ENCODE measurements at places on chromosomes 5 and 9.

DNA sequence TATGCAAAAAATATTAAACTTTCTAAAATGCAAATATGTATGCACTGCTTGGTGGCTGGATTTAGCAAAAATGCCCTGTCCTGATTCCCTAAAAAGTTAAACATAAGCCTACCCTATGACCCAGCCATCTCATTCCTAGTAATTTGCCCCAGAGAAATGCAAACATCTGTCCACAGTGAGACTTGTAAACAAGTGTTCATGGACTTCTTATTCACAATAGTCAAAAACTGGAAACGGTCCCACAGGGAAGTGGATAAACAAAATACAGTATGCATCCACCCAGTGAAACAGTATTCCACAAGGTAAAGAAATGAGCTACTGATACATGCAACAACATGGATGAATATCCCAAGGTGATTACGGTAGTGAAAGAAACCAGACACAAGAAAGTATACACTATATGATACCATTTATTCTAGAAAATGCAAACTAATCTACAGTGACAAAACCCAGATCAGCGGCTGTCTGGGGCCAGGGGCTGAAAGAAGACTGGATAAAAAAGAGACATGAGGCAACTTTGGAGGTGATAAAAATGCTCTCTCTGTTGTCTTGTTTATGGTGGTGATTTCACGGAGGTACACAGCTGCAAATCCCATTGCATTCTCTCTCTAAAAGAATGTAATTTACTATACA, 277.3 kb downstream of the GLIS3 start:
- no peak for DNase-seq

GRCh38 chr5:177509381-177509951, at the start of gene DOK3:
Gene DOK3, minus strand, starts transcription at chr5:177509826. Its CDS starts 286 bp downstream, at chr5:177509540.
- no peak for DNase-seq

DNA sequence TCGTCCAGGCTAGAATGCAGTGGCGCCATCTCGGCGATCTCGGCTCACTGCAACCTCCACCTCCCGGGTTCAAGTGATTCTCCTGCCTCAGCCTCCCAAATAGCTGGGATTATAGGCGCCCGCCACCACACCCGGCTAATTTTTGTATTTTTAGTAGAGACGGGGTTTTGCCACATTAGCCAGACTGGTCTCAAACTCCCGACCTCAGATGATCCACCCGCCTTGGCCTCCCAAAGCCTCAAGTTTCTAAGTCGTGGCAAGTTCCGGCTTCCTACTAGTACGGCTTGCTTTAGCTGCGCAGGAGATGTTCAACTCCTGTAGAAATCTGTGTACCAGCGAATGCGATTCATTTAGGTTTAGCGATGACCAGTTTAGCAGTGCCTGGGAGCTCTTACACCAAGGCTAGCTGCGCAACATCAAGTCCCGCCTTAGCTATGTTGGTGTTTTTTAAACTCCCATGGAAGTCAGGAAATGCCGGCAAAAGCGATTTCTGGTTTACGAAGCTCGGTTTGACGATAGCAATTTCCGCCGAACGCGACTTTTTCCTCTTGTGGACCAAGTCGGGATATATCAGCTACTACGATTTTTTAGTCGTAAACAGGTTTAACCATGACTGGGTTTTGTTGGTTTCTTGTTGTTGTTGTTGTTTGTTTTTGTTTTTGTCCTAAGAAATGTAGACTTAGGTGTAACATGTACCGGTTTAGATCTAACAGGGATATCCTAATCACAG, 46.4 kb downstream of the ANXA2R start:
- DNase-seq = no peak

- DNase-seq = no peak
These were observed 20.3 kb upstream of the ENC1 start for GRCh38 chr5:74660873-74661272.

DNA sequence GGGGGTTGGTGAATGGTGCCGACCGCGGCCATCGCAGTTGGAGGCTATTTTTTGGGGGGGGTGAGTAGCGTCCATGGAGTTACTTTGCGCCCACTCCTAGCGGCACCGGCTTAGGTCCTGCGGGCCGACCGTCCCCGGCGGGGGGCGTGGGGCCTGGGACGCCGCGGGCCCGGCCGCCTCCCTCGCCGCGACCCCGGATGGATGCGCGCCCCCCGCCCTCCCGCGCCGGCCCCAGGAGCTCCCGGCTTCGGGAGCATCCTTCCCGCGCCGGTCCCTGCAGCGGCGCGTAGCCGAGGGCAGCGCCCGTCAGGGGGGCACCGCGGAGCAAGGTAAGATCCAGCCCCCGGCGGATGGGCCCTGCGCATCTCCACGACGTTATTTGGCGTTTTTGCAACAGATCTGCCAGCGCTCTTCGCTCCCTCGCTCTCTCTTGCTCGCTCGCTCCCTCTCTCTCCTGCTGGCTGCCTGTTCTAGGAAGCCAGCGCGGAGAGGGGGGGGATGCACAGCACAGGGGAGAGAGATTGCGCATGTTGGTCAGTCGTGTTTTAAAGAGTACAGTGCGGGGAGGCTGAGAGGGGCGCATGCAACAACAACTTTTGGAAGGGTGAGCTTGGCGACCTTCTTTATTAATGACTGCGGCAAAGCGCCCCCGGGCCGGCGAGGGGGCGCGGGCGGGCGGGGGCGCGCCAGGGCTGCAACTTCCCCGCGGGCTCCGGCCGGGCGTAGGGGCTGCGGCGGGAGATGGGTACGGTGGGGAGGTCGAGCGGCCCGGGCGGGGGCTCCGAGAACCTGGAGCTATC, 413 bp downstream of the JADE2 start:
- DNase-seq = peak; percentile 65

DNA sequence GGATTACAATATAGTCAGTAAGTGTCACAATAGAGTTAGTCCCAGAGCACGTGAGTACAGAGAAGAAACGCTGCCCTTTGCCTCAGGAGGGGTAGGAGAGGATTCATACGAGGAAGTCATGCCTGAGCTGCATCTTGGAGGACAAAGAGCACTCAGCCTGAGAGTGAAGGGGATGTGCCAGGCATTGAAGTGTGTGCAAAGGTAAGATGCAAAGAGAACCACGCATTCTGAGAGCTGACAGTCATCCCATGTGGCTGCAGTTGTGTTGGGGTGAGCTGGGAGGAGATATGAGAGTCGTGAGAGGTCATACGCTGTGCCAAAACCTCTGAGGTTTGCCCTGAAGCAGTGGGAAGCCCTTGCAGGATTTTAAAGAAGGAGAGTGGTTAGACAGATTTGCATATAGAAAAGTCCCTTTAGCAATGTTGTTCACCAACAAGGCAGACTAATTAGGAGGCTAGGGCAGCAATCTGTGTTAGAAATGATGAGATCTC, 97.5 kb downstream of the PIP5K1B start:
- DNase-seq = no peak

- DNase-seq = no peak
These were observed 390.3 kb downstream of the PDE4D start for GRCh38 chr5:59503220-59503619.

- DNase-seq = no peak
These were observed 539.9 kb downstream of the BRINP1 start for GRCh38 chr9:118829334-118829733.

- no peak for DNase-seq
These were observed 100.8 kb upstream of the TBCA start for GRCh38 chr5:77876862-77877502.

- DNase-seq = no peak
These were observed 66.7 kb downstream of the KCNIP1 start for GRCh38 chr5:170570476-170570875.

DNA sequence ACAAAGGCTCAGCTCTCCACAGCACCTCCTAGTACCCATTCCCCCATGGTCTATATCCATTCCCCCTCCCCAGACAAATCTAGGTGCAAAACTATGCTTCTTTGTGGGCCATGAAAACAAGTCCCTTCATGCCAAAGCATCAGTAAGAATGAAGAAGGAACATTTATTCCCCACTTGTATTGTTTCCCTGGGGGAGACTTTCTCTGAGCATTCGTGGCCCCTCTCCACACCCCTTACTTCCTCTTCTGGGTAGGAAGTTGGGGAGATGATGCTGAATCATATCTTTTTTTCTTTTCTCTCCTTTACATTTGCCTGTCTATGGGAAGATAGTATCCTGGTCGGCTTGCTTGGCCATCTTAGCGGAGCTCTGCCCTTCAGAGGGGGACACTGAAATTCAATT, 246.8 kb downstream of the NSG2 start:
- no peak for DNase-seq

GRCh38 chr5:179345183-179345432, 153 bp downstream of the ADAMTS2 start:
- DNase-seq = no peak

GRCh38 chr5:147949711-147950573, 43.6 kb upstream of the C5orf46 start:
- DNase-seq = no peak

DNA sequence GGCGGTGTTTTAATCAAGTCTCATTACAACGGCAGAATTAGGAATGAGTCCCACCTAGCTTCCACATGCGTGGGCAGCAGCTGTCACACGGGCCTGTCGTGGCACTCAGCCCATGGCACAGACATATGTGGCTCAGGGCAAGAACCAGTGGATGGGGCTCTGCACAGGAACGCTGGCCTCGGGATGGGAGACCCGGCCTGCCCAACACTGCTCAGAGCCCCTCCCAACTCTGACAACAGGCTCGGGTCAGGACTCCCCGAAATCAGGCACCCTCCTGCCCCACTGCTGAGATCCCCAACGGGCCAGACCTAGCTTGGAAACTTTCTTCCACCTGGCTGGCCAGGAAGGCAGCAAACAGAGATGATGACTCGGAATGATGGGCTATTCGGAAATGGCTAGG, 4.9 kb upstream of the SURF6 start:
- no peak for DNase-seq

- DNase-seq = no peak
These were observed 449.3 kb downstream of the PRR16 start for GRCh38 chr5:120913396-120913795.

DNA sequence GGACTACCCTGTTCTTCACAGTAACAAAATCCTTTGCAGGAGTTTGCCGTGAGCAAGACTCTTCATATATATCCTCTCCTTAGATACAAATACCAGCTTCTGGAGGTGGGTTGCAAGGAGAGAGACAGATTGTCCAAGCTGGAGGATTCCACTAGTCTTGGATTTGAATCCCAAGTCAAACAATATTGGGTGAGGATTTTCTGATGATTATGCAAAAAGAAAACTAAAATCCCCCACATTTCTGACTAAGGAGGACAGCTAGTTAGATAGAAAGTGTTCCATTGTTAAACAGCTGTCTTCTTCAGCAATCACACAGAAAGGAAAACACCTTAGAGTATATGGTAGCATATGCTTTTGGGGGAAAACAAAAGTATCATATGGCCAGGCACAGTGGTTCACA, 54.2 kb downstream of the KLF4 start:
- DNase-seq = no peak

GRCh38 chr9:105313238-105313637, 68.8 kb downstream of the SLC44A1 start:
- DNase-seq = no peak

DNA sequence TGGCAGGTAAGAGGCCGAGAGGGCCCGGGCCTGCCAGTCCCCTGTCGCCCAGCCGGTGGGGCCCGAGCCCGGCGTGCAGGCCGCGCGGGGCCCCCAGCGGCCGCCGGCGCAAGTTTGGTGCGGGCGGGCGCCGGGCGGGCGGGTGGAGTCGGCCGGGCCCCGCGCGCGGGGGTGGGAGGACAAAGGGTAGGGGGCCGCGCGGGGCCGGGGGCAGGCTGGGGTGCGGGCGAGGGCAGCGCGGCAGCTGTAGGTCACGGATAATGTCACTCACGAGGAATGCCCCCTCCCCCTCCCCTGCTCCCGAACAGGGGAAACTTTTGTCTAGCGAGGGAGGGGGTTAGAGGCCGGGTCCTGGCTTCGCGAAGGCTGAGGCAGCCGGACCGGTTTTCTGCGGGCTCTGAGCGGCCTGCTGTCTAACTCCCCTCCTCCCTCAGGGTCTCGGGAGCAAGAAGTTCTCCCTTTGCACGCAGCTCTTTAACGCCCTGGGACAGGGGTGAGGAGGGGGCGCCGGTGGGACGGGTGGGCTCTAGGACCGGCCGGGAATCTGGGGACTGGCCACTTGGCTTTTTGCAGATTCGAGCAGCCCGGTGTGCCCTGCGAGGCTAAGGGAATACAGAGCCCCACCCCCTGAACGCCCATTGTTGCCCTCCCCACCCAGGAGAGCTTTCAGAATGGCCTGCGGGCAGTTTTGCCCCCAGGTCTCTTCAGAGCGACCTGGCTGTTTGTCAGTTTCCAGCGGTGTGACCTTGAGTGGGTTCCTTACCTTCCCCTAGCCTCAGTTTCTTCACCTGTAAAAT, 21.3 kb upstream of the NDST1 start:
- DNase-seq = peak; percentile 86

DNA sequence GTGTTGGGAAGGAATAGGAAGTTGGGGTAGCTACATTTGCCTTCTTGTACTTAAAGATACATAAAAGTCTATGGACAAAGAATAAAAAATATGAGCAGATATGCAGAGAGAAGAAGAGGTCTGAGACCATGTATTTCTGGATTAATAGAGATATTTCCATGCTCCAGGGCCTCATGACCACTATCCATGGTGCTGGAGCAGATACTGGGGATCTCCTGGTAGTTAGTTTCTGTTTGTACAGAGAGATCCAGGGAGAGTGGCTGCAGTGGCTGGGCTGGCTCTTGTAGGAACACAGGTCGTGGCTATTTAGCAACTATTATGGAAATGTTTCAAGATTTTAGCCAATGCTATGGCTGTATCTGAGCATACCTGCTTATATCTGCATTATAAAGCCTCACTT, 184.2 kb upstream of the TMEM161B start:
- DNase-seq = peak; percentile 10

GRCh38 chr9:114429488-114429887, 41.7 kb upstream of the AKNA start:
- DNase-seq = no peak
